ENCODE measurements at places on chromosomes 12 and 14.

GRCh38 chr12:67459173-67459572 is 189.4 kb upstream of the DYRK2 start:
- no peak for DNase-seq

GRCh38 chr12:14167005-14167628 is 185.7 kb upstream of the GRIN2B start:
- DNase-seq, result peak; percentile 47

DNA sequence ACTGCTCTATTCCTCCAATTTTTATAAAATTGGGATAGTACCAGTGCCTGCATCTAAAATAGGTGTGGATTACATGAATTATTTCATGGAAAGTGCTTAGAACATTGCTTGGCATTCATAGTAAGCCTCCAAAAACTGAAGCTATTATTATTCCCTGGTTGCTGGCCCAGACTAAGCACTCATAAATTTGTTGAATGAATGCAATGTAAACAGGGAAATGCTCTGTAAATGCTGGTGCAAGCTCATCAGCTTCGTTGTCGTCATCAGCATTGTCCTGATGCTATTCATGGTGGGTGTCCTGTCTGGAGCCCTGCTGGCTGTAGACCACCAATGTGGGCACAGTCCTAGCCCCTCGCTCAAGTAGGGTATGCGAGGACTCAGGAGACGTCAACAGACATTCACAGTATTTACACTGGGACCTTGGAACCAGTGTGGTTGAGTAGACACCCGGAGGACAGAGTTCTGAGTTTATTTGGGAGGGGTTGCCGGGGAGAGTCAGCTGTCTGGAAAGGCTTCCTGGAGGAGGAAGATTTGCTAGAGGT is 16.5 kb downstream of the BDKRB2 start:
- DNase-seq, result no peak

- no peak for DNase-seq
Observed at GRCh38 chr12:121145221-121145620, 12.5 kb downstream of the P2RX7 start.

GRCh38 chr14:100168506-100168905 is 9.1 kb upstream of the DEGS2 start:
- no peak for DNase-seq

DNA sequence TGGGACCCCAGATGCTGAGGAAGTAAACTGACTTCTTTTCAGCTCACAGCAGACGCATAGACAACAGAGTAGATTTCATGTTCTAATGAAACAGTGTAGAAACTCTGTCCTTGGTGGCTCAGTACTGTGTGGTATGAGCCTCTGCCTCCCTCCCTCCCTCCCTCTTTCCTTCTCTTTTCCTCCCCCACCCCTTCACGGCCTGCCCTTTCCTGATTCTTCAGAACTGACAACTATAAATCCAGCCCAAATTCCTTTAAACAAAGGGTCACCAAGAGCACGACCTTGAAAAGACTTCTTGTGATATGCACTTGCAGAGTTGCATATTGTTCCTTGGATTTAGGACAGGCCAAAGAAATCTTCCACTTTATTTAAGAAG is 164.0 kb downstream of the ETV6 start:
- DNase-seq, result no peak

DNA sequence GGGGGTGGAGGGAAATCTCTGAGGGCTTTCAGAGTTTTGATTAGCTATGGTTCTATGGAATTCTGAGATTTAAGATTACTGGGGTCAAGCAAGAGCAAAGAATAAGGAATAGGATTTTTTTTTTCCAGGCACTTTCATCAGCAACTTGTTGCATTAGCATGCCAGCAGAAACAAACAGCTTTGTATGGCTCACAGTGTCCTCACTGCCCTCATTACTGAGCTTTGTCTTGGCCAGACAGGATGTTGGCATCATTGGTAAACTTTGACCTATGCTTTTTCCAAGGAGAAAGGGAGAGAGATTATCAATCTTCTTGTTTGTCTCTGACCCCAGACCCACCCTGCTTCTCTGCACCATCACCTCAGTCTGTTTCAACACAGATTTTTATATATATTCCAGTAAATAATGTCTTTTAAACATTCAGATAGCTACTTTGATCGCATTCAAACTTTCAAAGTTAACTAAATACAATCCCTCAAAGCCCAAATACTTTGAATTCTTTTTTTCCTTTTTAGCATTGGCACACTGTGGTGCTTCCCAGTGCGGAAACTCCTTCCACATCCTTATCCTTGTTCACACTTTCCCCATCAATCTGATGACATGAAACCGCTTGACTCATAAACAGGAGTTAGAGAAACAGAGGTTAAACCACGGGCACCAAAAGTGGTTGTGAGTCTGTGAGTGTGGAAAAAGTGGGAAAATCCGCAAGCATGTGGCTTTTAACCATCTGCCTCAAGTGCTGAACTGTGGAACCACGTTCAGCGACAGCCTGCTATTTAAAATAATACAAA is 282.2 kb upstream of the FAR2 start:
- DNase-seq, result no peak

All from thymus (tissue), 14 donors.